ENCODE measurements at places on chromosomes 7 and 10. TPM values are rescaled to one million over a fixed set of nuclear protein-coding genes. Genes with fewer than 3 reads are reported as not detected.

The CACNB2 gene
- 0.27 TPM for polyA plus RNA-seq

The PHTF2 gene
- 4.5 TPM for polyA plus RNA-seq

The EN2 gene
- not detected for polyA plus RNA-seq

The WDFY4 gene
- 0.04 TPM for polyA plus RNA-seq

The AGAP6 gene
- 0.47 TPM for polyA plus RNA-seq

Measured in naive thymus-derived CD8-positive, alpha-beta T cell (primary cell).